ENCODE measurements at places on chromosomes 5 and 9.

- no peak for DNase-seq
These were observed 24.0 kb downstream of the GALNT10 start for GRCh38 chr5:154214371-154215106.

DNA sequence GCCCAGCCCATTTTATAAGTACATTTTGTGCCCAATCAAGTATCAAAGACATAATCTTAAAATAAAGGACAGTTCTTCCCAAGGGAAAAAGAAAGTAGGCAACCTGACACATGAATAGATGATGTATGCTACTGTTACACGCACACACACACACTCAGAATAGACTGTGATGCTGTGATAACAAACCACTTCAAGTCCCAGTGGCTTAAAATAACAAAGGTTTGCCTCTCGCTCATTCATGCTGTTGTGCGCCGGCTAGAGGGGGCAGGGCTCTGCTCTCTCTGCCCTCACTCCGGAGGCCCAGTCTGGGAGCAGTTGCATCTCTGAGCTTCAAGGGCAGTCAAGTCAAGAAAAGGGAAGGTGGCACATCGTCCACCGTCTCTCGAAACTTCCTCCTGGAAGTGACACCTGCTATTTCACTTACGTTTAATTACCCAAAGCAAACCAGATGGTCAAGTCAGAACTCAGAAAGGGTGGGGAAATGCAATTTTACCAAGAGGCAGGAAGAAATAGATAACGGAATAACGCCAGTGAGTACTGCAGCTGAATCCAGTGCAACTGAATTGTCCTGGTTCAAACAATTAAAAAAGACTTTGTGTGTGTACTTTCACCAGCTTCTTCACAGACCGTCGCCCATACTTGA is 43.3 kb downstream of the ANKRD33B start:
- no peak for DNase-seq

- DNase-seq = no peak
These were observed 166.1 kb downstream of the SLC28A3 start for GRCh38 chr9:84174486-84174885.

DNA sequence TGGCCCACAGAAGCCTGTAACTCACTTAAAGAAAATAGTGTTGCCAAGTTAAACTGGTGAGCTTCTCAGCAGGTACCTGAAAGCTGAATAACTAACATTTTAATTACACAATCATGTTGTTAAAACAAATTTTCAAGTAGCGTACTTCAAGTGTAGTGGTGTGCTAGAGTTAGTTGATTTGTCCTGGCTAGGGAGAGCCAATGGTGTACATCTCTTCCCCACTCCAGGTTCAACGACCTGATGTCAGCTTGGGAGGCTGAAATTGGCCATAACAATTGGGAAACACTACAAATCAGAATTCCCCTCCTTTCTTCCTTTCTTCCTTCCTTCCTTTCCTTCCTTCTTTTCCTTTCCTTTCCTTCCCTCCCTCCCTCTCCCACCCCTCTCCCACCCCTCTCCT is 295.3 kb upstream of the SLC24A2 start:
- no peak for DNase-seq

- no peak for DNase-seq
These were observed 283.3 kb downstream of the GABRB2 start for GRCh38 chr5:161263191-161263590.

- DNase-seq = no peak
These were observed 11.8 kb downstream of the ITGA1 start for GRCh38 chr5:52799358-52799982.

GRCh38 chr5:30968971-30969370 is 224.5 kb upstream of the CDH6 start:
- DNase-seq = no peak

DNA sequence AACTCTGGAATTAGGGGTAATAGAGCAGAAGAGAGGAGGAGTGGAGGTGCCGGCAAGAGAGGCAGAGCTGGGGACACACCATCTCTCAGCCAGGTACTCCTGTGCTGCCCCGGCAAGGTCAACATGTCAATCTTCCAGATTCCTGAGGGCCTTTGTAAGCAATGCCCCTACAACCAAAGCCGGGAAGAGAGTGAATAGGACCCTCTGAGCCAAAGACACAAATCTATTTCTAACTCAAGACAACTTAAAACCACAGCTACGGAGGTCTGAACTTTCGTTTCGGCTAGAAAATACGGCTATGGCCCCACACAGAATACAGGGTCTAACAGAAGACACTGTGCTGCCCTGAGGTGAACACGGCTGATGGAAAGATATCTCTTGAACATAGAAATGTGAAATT is 66.6 kb downstream of the SERINC5 start:
- no peak for DNase-seq

DNA sequence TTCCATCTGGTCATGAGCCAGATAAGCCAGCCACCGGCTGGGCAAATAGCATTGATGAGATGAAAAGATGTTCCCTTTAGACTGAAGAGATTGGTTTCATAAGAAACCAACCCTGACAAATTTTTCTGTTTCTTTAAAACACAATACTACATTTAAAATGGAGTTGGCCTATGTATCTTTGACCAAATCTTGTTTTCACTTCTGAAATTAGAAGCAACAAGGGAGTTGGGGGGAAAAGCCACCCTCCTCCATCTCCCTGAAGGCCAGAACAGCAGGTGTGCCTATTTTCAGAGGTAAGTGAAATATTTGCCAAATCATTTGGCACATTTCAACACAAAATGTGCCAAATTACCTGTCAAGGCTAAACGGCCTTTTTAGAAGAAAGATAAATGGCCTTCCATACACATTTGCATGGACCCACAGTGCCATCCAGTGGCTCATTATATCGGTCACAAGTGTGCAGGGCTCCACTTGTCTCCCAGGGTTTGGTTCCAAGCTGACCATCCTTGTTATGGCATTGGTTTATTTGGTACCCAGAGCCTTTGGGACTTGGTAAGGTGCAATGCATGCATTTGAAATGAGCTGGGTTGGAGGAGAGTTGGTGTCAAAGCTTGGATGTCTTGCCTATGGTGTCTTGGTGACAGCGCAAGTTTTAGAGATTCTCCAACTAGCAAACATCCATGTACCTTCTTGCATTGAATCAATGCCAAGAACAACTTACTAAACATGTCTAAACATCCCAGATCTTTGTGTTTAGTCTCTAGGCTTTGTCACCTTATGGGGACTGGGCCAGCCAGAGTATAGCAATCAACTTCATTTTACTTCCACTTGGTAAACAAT is 372.0 kb upstream of the KIF2A start:
- no peak for DNase-seq

DNA sequence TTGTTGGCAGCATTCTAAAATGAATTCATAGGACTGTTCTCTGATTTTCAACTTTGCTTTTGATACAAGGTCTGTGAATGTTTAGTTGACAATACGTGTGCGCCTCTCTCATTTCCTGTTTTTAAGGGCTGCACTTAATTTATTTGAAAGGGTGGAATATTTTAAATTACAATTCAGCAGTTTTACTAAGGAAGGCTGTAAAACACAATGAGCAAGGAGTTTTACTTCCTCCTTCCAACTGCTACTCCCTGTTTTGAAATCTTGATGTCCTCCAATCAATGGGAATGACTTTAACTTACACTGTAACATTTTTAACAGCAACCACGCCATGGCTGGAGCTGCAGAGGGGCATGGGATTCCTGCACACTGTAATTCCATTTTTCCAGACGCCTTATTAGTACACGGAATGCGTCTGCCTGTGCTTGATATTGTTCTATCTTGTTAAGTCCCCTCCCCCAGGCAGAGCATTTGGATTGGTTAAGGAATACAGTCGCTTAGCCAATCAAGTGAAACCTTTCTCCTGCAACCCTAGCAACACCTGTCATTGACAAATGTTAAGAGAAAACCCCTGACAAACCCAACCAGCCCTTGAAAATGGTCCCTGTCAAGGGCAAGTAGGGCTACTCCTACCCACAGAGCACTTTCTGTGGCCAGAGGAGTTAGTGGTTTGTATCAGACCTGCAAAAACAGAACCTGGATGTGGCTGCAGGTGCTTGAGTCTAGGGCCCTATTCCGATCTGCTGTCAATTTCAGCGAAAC is 12.5 kb upstream of the ZSWIM6 start:
- DNase-seq = no peak

GRCh38 chr9:91150998-91151717 is 210.6 kb downstream of the AUH start:
- no peak for DNase-seq

GRCh38 chr5:80963521-80963895 is 3.3 kb downstream of the RASGRF2 start:
- DNase-seq = no peak

DNA sequence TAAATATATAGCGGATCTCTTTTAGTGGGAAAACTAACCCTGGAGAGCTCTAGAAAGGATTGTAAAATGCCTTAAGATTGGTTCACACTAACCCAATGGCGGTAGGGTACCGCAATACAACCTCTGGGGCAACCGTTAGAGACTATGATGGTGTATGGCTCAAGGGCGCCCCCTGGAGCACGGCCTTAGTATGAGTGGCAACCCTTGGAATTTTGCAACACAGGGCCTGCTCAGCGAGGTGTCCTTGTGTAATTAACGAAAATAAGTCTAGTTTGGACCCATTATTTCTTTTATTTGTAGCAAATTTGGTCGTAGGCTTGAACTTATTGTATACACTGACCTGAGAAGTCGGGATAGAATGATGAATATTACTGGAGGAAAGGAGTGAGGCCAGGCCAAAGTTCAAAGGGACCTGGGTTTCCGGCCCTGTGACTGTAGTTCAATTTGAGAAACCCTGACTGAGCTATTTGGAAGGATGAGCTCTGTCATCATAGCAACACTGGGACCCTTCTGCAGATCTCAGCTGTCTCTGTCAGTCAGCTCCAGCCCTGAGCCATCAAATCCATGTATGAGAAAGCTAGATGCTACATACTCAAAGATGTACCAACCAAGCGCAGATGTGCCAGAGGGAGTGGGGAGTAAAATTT is 54.8 kb downstream of the CAMK4 start:
- DNase-seq = peak; percentile 77

DNA sequence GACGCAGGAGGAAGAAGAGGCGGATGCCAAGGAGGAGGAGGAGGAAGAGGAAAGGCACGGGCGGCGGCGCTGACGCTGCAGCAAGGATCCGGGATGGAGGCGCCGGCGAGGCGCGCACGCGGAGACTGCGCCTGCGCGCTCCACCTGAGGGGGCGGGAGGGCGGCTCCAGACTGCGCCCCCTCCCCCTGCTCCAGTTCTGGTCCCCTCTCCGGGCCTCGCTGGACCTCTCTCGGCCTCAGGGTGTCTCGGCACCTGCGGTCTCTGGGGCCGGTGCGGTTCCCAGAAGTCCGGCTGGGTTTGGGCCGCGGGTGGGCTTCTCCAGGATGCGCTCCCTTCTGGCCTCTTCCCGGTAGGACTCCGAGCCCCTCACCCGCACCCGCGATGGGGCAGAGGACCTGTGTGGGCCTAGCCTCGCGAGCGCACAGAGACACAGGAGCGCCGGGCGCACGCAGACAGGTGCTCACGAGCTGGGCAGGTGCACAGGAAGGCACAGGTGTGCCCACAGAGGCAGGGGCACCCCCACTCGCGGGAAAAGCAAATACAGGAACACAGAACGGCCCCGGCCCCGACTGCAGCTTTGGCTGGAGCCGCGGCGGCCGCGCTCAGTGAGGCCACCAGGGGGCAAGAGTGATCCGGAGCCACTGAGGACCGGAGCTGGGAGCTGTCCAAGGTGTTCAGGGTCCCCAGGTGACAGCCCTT is at the start of gene NPDC1:
Gene NPDC1, minus strand, starts transcription at position 90 of the 700 bp plus-strand sequence. CDS start 188 bp downstream, outside the sequence.
- peak; percentile 60 for DNase-seq

GRCh38 chr9:129185991-129186390 is 7.9 kb upstream of the IER5L start:
- DNase-seq = no peak

GRCh38 chr9:14532456-14533115 is 160.6 kb downstream of the ZDHHC21 start:
- no peak for DNase-seq

- no peak for DNase-seq
These were observed 33.5 kb upstream of the EBF1 start for GRCh38 chr5:159133041-159133741.

DNA sequence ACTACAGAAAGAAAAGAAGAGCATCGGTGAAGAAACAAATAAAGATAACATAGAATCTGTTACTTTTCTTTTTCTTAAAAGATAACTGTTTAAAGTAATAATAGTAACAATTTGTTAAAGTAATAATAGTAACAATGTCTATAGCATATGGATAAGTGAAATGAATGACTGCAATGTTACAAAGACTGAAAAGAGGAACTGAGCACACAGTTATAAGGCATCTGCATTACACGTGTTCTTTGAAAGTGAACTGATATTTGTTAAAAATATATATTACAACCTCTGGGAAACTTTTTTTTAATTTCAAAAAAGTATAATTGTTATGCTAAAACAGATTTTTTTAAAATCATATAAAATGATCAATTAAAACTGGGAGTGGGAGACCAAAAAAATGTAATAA is 88.4 kb upstream of the FST start:
- DNase-seq = no peak

DNA sequence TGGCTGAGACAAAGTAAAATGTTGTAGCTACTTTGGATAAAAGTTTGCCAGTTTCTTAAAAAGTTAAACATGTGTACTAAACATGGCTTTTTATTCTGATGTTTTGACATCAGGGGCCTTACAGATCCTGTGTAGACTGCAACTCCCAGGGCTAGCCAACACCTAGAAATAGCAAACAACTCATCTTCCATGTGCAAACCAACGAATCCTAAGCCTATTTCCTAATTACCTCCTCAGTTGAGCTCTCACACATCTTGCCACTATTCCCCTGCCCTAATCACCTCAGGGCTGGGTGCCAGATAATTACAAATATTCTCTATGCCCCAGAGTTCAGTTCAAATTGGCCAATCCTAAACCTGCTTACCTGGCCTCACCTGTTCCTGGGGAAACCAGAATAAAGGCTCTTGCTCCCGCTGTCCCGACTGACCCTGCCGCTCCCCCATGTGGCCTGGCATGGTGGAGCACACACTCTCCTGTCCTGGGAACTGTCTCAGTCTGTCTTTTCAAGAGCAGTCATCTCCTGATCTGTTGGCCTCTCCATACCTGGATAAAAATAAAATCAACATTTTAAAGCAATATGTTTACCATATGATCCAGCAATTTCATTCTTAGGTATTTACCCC is 37.1 kb upstream of the FAM169A start:
- DNase-seq = no peak

DNA sequence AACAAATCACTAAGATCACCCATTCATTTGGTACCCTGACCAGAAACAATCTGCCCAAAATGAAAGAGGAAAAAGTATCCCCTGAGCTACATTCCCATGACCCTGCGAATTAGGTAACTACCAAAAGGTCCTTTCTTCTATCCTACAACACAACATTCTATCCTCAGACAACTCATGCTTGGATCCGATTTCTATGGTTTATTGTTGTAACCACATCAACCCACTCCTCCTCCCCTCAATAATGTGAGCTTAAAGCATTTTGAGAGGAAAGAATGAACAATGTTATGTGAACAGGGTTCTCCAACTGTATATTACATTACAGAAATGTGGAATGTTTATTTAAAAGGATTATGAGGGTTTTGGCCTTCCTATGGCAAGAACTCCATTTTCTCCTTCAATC is 4.0 kb downstream of the SLC35D2 start:
- DNase-seq = no peak

- DNase-seq = no peak
These were observed 154.0 kb downstream of the WDR70 start for GRCh38 chr5:37532976-37533740.

- DNase-seq = no peak
These were observed 446.2 kb downstream of the PLK2 start for GRCh38 chr5:58013542-58014258.

- no peak for DNase-seq
These were observed 28.3 kb downstream of the TDRD7 start for GRCh38 chr9:97440160-97440559.

All from stimulated activated CD8-positive, alpha-beta memory T cell treated with anti-CD3 and anti-CD28 coated beads, Interleukin-15, amount 100 ng/mL, for 1 hour (primary cell).